ENCODE measurements at places on chromosomes 3 and 15.

- DNase-seq = peak; percentile 39
These were observed 6.3 kb upstream of the ZXDC start for GRCh38 chr3:126481808-126482502.

- no peak for DNase-seq
These were observed 739 bp downstream of the SNRPN start for GRCh38 chr15:24955531-24955921.

GRCh38 chr15:73386886-73387506 is 18.2 kb upstream of the HCN4 start:
- DNase-seq = no peak

DNA sequence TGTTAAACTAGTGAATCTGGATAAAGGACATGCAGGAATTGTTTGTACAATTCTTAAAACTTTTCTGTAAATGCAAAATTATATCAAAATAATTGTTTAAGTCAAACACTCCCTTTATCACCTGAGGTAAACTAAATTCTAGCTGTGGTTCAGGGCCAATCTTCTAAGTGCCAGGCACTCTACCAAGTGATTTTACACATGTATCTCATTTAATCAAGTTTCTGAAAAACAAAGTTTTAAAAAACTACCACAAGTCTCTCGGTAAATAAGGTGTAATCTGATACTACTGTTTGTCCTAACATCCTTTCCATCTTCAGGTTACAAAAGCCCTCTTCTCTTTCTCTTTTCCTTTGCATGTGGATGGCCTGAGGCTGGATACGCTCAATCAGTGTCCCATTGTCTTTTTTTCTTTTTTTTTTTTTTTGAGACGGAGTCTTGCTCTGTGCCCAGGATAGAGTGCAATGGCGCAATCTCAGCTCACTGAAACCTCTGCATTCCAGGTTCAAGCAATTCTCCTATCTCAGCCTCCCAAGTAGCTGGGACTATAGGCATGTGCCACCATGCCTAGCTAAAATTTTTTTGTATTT is 19.3 kb downstream of the IFT80 start:
- DNase-seq = no peak

- DNase-seq = no peak
These were observed 499.4 kb downstream of the ROBO1 start for GRCh38 chr3:79268422-79268821.

GRCh38 chr3:98522544-98523281 is at the start of gene CLDND1:
TSS of gene CLDND1 (minus strand) at chr3:98522902. CDS start at chr3:98521424, 1,478 bp downstream.
- peak; percentile 92 for DNase-seq

GRCh38 chr15:100349696-100350433 is 8.1 kb upstream of the ADAMTS17 start:
- peak; percentile 34 for DNase-seq

DNA sequence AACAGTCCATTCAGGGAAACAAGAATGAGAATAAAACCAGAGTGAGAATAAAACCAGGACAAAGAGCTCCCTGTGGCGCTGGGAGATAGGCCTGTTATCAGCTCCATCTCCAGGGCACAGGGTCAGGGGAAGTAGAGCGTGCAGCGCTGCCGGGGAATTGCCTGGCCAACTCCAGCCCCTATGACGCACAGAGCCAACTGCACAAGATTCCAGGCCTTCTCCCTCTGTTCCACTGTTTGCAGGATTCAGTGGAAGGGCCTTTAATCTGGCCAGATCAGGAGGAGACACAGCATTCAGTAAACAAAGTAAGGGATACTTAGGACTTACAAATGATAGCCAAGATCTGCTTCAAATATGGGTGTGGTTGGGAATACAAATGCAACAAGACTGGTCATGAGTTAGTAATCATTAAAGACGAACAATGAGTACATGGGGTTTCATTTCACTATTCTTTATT is 49.4 kb downstream of the ITGB5 start:
- DNase-seq = no peak

GRCh38 chr3:143479727-143480126 is 360.2 kb downstream of the CHST2 start:
- DNase-seq = no peak

GRCh38 chr3:46463120-46463867 is 1.4 kb downstream of the LTF start:
- DNase-seq = no peak

- no peak for DNase-seq
These were observed 199.5 kb upstream of the LMCD1 start for GRCh38 chr3:8301977-8302735.

DNA sequence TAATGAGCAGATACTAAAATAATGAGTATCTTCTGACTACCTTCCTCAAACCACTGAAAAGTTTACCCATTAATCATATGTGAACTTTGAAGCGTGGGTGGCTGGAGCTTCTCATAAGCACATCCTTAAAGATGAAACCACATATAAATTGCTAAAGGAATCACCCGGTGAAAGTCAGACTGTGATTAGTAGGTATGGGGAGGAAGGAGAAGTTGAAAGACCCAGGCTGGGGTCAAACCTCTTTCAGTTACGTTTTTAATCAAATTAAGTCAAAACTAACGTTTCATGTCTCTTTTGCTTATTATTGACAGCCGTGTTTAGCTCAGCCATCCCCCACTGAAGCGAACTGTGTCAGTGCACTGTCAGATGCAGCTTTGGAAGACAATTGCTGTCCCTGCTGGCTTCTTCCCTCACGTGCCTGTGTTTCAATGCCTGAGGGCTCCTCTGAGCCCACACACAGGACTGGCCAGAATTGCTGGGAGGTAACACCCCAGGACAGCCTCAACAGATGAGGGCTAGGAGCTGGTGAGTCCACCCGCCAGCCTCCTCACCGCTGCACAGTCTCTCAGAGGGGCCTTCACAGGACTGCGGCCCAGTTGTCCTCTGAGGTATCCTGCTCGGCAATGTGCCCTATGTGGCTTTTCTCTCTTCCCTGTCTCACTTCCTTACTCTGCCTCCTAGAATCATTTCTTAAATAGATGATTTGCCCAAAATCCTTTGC is 29.3 kb upstream of the SH3BP5 start:
- DNase-seq = no peak

DNA sequence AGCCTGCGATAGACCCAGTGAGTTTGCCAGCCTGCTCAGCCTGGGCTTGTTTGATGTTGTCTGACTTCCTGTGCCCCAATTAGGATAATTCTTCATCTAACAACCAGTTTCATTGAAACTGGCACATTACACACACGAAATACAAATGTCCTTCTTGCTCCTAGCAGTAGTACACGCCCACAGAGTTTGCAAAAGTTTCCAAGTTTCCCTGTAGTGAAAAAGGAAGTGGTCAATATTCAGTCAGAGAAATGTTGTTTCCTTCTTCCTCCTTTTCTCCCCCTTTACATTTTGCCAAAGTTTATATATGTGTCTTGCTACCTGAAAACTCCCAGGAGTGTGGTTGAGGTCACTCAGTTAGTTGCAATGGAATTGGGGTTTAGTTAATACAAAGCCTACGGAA is 58.4 kb upstream of the LRTM1 start:
- no peak for DNase-seq

DNA sequence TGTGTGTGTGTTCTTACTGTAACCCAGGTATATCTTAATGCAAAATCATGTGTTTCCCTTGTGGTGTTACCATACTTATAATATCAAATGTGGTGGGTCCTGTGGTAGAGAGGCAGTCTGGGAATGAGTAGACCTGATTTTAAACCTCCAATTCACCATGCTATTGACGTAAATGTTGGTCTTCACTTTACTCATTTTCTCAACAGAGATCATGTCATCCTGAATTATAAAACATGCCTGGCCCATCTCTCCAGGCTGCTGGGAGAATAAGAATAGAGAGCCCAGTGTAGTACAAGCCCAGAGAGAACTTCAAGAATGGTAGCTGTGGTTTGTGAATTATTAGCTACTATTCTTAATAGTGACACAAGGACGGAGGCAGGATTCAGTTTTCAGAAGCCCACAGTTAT is 88.1 kb downstream of the MBNL1 start:
- DNase-seq = no peak

DNA sequence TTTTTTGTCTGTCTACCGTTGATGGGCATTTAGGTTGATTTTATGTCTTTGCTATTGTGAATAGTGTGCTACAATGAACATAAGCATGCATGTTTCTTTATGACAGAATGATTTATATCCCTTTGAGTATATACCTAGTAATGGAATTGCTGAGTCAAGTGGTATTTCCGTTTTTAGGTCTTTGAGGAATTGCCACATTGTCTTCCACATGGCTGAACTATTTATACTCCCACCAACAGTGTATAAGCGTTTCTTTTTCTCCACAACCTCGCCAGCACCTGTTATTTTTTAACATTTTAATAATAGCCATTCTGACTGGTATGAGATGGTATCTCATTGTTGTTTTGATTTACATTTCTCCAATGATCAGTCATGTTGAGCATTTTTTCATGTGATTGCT is 89.6 kb upstream of the GALNT15 start:
- DNase-seq = no peak

DNA sequence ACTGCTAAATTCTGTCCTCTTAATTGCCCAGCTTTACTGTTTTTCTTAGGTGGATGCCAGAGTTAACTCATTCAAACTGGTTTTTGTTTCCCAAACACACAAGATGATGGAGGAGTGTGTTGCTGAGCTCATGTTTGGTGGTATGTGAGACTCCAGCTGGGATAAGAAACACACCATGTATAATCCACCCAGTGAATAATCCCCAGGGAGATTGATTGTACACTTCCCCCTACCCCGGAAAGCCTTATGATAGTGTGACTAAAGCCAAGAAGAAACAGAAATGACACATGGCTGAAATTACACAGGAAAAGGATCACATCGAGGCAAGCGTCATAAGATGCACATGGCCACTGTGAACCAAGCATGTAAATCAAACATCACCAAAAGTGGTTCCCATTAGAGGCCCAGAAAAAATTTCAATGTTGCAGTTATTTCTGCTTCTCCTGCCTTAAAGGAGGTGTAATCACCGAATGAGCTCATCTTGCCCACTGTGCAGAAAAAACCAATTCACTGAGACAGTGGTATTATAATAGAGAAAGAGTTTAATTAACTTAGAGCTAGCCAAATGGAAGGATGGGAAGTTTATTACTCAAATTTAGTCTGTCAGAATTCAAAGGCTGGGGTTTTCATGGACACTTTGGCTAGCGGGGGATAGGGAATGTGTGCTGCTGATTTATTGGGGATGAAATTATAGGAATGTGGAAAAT is 56.7 kb upstream of the MAGI1 start:
- no peak for DNase-seq
